ENCODE measurements at places on chromosomes 3 and 15. TPM values are rescaled to one million over a fixed set of nuclear protein-coding genes. Genes with fewer than 3 reads are reported as not detected.

Gene SERPINI2
- 310 TPM for total RNA-seq

Gene SAMMSON
- total RNA-seq: 0.14 TPM

Gene CHL1
- total RNA-seq: 0.41 TPM

Gene LIPC
- total RNA-seq: 1.4 TPM

Gene ARIH2
- total RNA-seq: 35.1 TPM

Gene ISG20
- 14.2 TPM for total RNA-seq

Gene GOLGA8J
- 0.59 TPM for total RNA-seq

Gene LRRC31
- total RNA-seq: not detected

Gene LMAN1L
- total RNA-seq: not detected

Gene ATP13A4
- 10.4 TPM for total RNA-seq

Gene GOLGA8G
- not detected for total RNA-seq

Gene GABRG3
- not detected for total RNA-seq

Gene KLHL18
- total RNA-seq: 10.3 TPM

Gene SLC24A5
- total RNA-seq: not detected

Gene LCMT2
- 4.2 TPM for total RNA-seq

Gene DAPK2
- 2.1 TPM for total RNA-seq

Gene RMDN3
- total RNA-seq: 16.6 TPM

Gene UTS2B
- total RNA-seq: not detected

Gene CAPN3
- total RNA-seq: 2.7 TPM

Gene GOLGA6A
- total RNA-seq: not detected

Gene TLR9
- total RNA-seq: 0.05 TPM

Gene P2RY12
- 0.19 TPM for total RNA-seq

Gene MORC1
- not detected for total RNA-seq

Gene RTP3
- not detected for total RNA-seq

Gene GPR176
- 6.8 TPM for total RNA-seq

Gene ATP2B2
- total RNA-seq: 0.23 TPM

Gene GUCA1C
- total RNA-seq: 19.8 TPM

Gene ANKRD63
- total RNA-seq: not detected

Gene DUOXA2
- 17.0 TPM for total RNA-seq

Gene SIDT1
- total RNA-seq: 1.1 TPM

Gene ACOX2
- 5.4 TPM for total RNA-seq

Gene PPP1R14D
- 0.23 TPM for total RNA-seq

Gene PCOLCE2
- 0.47 TPM for total RNA-seq

Gene GOLGA8T
- not detected for total RNA-seq

Gene UBAP1L
- total RNA-seq: 2.8 TPM

Gene TMCO5A
- total RNA-seq: not detected

Gene POTEB
- total RNA-seq: not detected

Gene DOCK3
- 0.24 TPM for total RNA-seq

Gene GASK1A
- total RNA-seq: 4.4 TPM

Gene CCDC39
- total RNA-seq: not detected

Gene WDR93
- 0.19 TPM for total RNA-seq

Gene UBE2E2
- 4.6 TPM for total RNA-seq

Gene PLA2G4E
- not detected for total RNA-seq

Gene LINS1
- 3.1 TPM for total RNA-seq

Gene FOXB1
- not detected for total RNA-seq

Gene GREM1
- total RNA-seq: 2.1 TPM

Gene CLDN11
- total RNA-seq: 2.3 TPM

Measured in pancreas (tissue), 10 donors.